MCF 10A (cell line): ENCODE measurements at places on chromosomes 1 and 21. TPM values are rescaled to one million over a fixed set of nuclear protein-coding genes. Genes with fewer than 3 reads are reported as not detected.

- H3K4me1 ChIP-seq, result no peaks in the 10 kb centered on the region
- H3K36me3 ChIP-seq, result peaks cover 49% of the 10 kb centered on the region
- DNase-seq, result no peak
- H3K4me3 ChIP-seq, result no peak overlapping the region
- no peak overlapping the region for H3K27ac ChIP-seq
These were observed 75.5 kb downstream of the PIK3CD start for GRCh38 chr1:9726905-9727595.

DNA sequence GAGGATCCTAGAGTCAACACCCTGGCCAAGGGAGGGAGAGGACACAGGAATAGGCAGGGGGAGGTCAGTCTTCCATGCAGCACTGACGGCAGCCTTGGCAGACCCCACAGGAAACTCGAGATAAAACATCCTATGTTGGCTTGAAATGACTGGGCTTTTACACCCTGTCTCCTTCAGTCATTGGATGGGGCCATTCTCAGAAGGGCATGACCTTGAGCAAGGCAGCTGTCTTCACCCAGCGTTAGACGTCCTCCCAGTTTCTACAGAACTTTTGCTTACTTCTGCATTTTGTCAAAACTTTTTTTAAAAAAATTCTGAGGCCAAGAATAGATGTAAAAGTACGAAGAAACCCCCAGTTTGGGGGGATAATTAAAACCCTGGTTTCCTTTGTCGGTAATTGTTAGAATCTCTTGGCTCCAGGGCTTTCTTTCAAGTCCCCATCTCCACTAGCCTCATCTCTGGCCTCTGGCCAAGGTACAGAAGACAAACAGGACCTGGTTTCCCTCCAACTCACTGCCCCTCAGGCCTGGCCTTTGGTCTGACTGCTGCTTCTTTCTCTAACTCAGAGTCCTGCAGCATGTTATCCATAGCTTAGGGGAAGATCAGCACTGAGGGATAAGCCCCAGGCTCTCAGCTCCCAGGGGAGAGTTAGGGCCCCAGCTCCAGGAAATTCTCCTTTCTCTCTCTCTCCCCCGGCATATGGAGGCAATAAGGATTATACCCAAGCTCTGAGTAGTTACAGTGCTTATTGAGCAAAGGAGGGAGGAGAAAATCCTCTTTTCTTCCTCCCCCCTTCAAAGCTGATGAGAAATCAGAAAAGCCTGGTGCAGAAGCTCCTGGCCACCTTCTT, 51.6 kb upstream of the KCND3 start:
- DNase-seq, result no peak
- H3K27ac ChIP-seq, result no peak overlapping the region
- H3K4me1 ChIP-seq, result no peaks in the 10 kb centered on the region
- no peaks in the 10 kb centered on the region for H3K36me3 ChIP-seq
- peaks cover 44% of the 10 kb centered on the region for H3K27me3 ChIP-seq

DNA sequence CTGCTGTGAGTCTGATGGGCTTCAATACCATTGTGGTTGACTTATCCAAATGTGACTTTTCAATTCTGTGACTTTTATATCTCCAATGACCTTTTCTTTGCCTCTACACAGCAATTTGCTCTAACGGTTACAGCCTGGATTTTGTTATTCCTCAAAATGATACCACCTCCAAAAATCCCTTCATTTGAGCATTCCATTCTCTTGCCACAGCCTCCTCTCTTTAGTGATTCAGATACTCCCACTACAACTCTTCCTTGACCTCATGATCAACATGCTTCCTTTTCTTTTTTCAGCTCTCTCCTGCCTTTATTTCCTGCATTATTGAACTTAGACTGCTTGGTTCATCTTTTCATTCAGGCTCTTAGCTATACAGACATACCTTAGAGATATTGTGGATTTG, 16.6 kb upstream of the IL19 start:
- H3K36me3 ChIP-seq, result no peaks in the 10 kb centered on the region
- H3K27me3 ChIP-seq, result peaks cover 46% of the 10 kb centered on the region
- H3K27ac ChIP-seq, result no peak overlapping the region
- H3K4me1 ChIP-seq, result no peaks in the 10 kb centered on the region

COL11A1 gene
- total RNA-seq, result not detected in 2 replicates

- H3K4me3 ChIP-seq, result no peak overlapping the region
- H3K27ac ChIP-seq, result no peak overlapping the region
- DNase-seq, result no peak
- H3K27me3 ChIP-seq, result no peaks in the 10 kb centered on the region
These were observed 39.2 kb downstream of the KCNAB2 start for GRCh38 chr1:6084781-6085495.

DNA sequence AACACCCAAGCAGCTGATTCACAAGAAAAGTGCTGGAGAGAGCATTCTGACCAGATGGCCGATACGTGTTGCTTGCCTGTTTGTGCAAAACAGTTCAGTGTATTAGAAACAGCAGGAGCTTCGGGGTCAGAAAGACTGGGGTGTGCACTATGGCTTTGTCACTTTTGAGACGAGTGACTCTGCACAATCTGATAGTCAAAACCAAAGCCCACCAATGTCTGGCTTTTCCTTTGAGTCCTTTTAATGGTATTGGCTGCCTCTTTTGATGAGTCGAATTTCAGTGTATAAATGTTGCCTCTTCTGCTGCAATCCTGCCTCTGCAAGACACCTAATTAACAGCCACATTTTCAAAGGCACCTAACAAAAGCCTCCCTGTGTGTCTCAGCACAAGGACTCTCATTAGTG, 444.6 kb downstream of the AJAP1 start:
- H3K27ac ChIP-seq, result no peak overlapping the region
- DNase-seq, result no peak
- H3K27me3 ChIP-seq, result no peaks in the 10 kb centered on the region
- H3K36me3 ChIP-seq, result no peaks in the 10 kb centered on the region
- no peaks in the 10 kb centered on the region for H3K4me1 ChIP-seq

ITGB2 gene
- 24.8 and 29.3 TPM in 2 replicates for total RNA-seq

TNFRSF18 gene
- not detected in 2 replicates for total RNA-seq

- H3K4me3 ChIP-seq, result no peak overlapping the region
- H3K36me3 ChIP-seq, result no peaks in the 10 kb centered on the region
- no peak overlapping the region for H3K27ac ChIP-seq
These were observed 103.7 kb downstream of the BARHL2 start for GRCh38 chr1:90613371-90613770.

DNA sequence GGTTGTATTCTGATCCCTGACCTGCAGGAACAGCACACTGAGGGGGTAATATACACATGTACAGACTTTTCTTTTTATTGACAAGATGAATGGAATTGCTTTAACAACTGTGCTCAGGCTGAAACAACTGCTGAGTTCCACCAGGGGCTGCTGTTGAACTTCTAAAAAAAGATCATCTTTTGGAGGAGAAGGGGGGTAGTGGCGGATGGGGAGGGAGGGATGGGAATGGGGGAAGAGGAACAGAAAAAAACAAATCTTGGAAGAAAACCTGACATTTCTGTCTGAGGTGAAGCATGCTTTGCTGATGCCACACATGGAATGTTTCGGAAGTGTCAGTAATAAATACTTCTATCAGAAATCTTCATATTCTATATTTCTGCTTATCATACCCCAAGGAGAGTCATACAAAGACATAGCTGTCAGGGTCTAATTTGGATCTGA, 75.0 kb downstream of the RWDD3 start:
- no peak overlapping the region for H3K27ac ChIP-seq
- H3K36me3 ChIP-seq, result no peaks in the 10 kb centered on the region
- DNase-seq, result peak; percentile 47

- no peak for DNase-seq
- H3K4me1 ChIP-seq, result no peaks in the 10 kb centered on the region
These were observed 28.1 kb upstream of the PM20D1 start for GRCh38 chr1:205878026-205878425.

DNA sequence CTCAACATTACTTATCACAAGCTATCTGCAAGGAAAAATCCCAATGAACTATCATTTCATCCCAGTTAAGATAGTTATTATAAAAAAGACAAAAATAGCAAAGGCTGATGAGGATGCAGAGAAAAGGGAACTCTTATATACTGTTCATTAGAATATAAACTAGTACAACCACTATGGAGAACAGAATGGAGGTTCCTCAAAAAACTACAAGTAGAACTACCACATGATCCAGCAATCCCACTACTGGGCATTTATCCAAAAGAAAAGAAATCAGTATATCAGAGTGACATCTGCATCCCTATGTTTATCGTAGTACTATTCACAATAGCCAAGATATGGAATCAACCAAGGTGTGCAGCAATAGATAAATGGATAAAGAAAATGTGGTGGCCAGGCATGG, 4.9 kb upstream of the C1orf185 start:
- peaks cover 12% of the 10 kb centered on the region for H3K4me1 ChIP-seq
- no peaks in the 10 kb centered on the region for H3K27me3 ChIP-seq
- no peak overlapping the region for H3K27ac ChIP-seq
- no peak overlapping the region for H3K4me3 ChIP-seq
- H3K36me3 ChIP-seq, result no peaks in the 10 kb centered on the region

DNA sequence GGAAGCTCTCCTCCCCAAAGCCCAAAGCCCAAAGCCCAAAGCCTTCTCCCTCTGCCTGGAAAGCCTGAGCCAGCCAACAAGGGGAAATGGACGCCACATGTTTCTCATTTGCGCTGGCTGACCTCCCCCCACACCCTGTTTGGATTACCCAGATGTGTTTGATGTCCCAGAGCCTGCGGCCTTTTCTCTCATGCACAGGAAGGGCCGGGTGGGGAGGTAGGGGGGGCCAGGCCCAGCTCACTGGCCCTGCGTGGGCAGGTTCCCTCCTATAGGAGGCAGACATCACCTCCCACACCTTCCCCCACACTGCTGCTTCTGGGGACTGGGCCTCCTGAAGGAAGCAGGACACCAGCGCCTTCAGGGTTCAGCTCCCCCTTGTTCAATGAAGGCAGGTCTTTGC, 116.3 kb downstream of the NAV1 start:
- H3K4me3 ChIP-seq, result no peak overlapping the region
- DNase-seq, result no peak
- H3K27me3 ChIP-seq, result no peaks in the 10 kb centered on the region
- peaks cover 26% of the 10 kb centered on the region for H3K4me1 ChIP-seq
- H3K27ac ChIP-seq, result no peak overlapping the region

GRCh38 chr1:220957233-220957605, 78.0 kb downstream of the HLX start:
- peaks cover 12% of the 10 kb centered on the region for H3K36me3 ChIP-seq
- peak overlapping the region; percentile 33 for H3K4me3 ChIP-seq
- no peaks in the 10 kb centered on the region for H3K27me3 ChIP-seq
- H3K27ac ChIP-seq, result peak overlapping the region; percentile 89
- DNase-seq, result peak; percentile 97
- peaks cover 21% of the 10 kb centered on the region for H3K4me1 ChIP-seq
